Activated CD8-positive, alpha-beta T cell treated with anti-CD3 and anti-CD28 coated beads for 36 hours (primary cell): ENCODE measurements at places on chromosomes 2 and 18. TPM values are rescaled to one million over a fixed set of nuclear protein-coding genes. Genes with fewer than 3 reads are reported as not detected.

DNA sequence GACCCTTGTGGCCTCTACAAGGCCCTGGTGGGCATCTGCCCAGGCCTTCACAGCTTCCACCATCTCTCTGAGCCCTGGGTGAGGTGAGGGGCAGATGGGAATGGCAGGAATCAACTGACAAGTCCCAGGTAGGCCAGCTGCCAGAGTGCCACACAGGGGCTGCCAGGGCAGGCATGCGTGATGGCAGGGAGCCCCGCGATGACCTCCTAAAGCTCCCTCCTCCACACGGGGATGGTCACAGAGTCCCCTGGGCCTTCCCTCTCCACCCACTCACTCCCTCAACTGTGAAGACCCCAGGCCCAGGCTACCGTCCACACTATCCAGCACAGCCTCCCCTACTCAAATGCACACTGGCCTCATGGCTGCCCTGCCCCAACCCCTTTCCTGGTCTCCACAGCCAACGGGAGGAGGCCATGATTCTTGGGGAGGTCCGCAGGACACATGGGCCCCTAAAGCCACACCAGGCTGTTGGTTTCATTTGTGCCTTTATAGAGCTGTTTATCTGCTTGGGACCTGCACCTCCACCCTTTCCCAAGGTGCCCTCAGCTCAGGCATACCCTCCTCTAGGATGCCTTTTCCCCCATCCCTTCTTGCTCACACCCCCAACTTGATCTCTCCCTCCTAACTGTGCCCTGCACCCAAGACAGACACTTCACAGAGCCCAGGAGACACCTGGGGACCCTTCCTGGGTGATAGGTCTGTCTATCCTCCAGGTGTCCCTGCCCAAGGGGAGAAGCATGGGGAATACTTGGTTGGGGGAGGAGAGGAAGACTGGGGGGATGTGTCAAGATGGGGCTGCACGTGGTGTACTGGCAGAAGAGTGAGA lies 2.0 kb downstream of the PROC start:
- DNase-seq, result no peak

GRCh38 chr2:190093793-190094192 lies 31.3 kb upstream of the MSTN start:
- no peak for DNase-seq

GRCh38 chr2:69781321-69782248 lies 39.7 kb downstream of the ANXA4 start:
- DNase-seq, result no peak

DNA sequence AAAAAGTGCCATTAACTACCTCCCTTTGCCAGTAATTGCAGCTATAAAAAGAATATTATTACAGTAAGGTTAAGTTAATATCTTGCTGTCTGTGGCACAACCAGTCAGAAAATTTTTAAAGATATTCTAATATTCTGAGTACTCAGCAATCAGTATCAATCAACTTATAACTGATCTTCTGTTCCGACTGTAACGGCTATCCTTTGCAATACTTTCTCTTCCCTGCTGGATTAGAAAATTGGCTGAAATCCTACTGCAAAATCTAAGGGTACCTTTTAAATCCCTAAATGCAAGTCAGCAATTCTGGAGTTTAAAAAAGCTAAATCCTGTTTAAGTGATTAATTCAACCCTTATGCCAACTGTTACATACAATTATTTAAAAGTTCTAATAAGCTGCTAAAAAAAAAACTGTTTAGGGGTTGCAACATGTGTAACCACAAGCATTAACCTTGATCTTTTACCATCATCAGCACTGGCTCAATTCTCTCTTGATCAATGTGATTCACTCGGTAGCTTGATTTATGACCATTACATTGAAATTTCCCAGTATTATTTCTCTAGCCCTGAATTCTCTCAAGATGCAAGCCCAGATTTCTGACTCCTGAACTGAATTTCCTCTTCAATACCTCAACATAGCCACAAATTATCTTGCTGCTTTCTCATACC lies 20.5 kb downstream of the GAREM1 start:
- DNase-seq, result no peak

DNA sequence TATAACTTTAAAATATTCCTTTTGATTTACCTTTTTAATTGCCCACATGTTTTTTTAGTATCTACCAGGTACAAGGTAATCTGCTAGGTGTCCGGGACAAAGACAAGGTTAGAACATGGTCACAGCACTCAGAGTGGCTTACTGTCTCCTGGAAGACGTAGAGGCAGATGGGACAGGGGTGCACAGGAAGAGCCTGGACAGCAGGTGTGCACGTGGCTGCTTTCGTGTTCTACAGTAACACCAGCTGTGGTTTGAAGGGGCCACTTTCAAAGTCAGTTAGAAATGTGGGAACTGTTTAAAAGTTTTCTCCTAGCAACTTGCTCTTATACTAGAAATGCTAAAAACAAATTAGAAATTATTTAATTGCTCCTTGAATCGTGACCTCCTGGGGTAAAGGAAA lies 102.9 kb upstream of the ALPP start:
- DNase-seq, result no peak

- no peak for DNase-seq
Measured at GRCh38 chr2:8078705-8079104, 603.2 kb upstream of the ID2 start.

GRCh38 chr2:168997794-168998193 lies 33.3 kb downstream of the ABCB11 start:
- no peak for DNase-seq

AQP12B gene
- not detected for total RNA-seq
